ENCODE measurements at places on chromosomes 3 and 15. TPM values are rescaled to one million over a fixed set of nuclear protein-coding genes. Genes with fewer than 3 reads are reported as not detected.

Gene GOLGA8O
- polyA plus RNA-seq: 0.19 TPM

Gene DTWD1
- 47.2 TPM for polyA plus RNA-seq

Gene IQCF5
- polyA plus RNA-seq: not detected

Gene ADGRG7
- 0.20 TPM for polyA plus RNA-seq

Gene CHRFAM7A
- 1.7 TPM for polyA plus RNA-seq

Gene LMAN1L
- polyA plus RNA-seq: not detected

Gene USF3
- 19.9 TPM for polyA plus RNA-seq

Gene SH3BP5
- polyA plus RNA-seq: 62.0 TPM

- DNase-seq: no peak
These were observed 25.1 kb upstream of the CSTA start for GRCh38 chr3:122299872-122300460.

- no peak for DNase-seq
These were observed 238.0 kb downstream of the DOCK3 start for GRCh38 chr3:50912746-50913145.

DNA sequence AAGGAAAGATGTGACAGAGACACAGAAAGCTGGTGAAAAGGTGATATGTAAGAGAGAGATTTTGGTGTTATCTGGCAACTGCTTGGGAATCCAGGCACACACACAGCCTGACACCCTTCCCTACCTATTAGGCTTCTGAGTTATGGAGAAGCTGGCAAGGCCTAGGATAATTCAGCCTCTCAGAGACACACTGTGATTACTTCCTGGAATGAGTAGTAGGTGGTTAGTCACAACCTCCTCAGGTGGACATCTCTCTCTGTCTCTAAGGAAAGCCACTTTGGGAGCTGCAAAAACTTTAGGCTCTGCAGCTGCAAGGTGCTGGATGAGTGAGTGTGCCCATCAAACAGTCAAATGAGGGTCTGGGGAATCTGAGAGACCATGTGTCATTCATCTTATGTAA lies 201.9 kb downstream of the PDCD6IP start:
- no peak for DNase-seq

GRCh38 chr15:93613386-93613785 lies 524.4 kb upstream of the RGMA start:
- DNase-seq: no peak

- no peak for DNase-seq
These were observed 622.8 kb upstream of the AGTR1 start for GRCh38 chr3:148074946-148075345.

DNA sequence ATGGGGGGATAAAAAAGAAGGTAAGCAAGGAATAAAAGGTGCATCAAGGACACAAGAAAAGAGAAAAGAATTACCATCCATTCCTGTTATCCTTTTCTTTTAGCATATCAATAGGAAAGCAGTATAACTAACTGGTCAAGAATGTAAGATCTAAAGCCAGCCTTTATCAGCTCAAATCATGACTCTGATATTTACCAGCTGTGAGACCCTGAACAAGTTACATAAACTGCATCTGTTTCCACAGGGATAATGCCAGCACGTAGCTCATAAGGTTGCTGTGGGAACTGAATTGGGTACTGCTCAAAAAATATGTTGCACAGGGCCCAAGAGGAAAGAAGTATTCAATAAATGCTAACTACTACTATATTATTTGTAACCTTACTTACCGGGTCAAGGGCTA lies 1092.2 kb upstream of the CFAP20DC start:
- DNase-seq: no peak

- no peak for DNase-seq
These were observed 269.3 kb upstream of the ONECUT1 start for GRCh38 chr15:53059273-53060043.

DNA sequence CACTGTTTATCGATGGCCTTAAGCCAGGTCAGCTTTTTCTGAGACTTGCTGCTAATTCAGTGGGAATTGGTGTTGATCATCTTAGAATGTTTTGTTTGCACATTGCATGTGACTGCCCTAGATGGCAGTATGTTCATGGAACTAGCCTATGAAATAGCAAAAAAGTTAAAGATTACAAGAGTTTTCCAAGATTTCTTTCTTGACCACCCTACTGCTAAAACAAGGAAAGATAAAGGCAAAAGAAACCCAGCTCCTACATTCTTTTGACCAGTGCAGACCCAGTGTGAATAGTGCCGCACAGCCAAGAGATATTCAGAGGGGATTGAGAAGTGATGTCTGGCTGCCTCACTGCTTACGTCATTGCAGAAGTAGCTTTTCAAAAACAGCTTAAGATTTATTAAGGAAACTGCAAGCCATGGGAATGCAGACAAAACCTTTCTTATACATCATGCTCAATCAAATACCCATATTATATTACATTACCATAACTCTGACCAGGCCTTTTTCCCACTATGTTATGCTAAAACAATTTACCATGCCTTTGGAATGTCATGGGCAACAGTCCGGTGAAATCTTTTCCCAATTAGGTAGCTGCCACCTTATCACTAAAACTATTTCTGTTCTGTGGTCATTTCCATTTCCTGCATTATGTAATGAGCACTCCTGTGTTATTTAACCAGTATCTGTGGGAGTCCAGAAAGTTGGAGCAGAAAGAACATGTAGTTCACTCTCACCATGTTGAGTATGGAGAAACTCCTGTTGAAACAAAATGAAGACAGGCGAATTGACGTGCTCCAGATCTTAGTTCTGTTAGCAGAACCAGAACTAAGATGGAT lies 6.0 kb downstream of the PHLDB2 start:
- no peak for DNase-seq

DNA sequence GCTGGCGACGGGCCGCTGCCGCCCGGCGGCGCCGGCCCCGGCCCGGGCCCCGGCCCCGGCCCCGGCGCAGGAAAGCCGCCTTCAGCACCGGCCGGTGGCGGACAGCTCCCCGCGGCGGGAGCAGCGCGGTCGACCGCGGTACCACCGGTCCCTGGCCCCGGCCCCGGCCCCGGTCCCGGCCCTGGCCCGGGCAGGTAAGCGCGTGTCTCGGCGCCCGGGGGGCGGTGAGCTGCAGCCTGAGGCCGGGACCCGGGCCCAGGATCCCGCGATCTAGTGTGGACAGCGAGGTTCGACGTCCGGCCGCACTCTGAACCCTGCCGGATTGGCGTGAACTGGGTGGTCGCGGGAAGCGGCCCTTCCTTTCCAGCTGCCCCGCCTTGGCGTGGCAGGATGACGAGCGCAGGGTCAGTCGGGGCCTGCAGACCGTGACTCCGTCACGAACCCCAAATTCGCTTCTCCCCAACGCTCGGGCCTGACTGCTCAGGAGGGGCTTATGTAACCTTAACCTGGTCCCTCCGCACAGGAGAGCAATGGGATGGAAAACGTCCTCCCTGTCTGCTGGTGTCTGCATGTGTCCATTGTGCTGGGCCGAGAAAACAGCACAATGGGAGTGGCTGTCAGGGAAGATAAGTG lies 472 bp downstream of the BSN start:
- DNase-seq: no peak

DNA sequence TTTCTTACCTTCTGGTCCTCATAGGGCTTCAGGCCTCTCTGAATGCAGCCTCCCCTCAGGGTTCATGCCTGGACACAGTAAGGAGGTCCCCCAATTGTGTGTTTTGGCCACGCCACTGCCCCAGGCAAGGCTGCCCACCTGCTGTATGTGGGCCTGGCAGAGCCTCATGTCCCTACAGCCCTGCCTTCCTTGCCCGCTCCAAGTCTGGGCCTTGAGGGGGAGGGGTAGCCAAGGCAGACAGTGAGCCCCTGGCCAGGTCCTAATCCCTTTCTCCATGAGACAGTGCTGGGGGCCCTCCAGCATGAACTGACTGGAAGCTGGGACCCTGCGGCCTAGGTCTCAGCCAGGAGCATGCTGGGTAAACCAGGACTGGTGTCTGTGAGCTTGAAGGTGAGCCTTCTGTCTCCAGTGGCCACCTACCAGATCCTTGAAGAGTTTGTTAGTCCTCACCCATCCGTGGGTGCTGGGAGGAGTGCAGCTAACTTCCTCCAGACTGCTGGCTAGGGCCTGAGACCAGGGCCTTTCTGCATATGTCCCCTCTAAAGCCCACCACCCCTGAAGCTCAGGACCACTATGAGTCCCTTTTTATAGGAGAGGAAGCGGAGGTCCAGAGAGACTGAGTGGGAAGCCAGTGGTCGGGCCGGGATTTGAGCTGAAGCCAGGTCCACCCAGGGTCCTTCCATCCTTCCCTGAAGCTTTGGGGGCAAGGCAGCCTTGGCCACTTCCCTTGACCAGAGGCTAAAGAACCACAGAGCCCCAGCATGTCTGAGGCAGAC lies 8.7 kb downstream of the ZBTB47 start:
- DNase-seq: no peak

DNA sequence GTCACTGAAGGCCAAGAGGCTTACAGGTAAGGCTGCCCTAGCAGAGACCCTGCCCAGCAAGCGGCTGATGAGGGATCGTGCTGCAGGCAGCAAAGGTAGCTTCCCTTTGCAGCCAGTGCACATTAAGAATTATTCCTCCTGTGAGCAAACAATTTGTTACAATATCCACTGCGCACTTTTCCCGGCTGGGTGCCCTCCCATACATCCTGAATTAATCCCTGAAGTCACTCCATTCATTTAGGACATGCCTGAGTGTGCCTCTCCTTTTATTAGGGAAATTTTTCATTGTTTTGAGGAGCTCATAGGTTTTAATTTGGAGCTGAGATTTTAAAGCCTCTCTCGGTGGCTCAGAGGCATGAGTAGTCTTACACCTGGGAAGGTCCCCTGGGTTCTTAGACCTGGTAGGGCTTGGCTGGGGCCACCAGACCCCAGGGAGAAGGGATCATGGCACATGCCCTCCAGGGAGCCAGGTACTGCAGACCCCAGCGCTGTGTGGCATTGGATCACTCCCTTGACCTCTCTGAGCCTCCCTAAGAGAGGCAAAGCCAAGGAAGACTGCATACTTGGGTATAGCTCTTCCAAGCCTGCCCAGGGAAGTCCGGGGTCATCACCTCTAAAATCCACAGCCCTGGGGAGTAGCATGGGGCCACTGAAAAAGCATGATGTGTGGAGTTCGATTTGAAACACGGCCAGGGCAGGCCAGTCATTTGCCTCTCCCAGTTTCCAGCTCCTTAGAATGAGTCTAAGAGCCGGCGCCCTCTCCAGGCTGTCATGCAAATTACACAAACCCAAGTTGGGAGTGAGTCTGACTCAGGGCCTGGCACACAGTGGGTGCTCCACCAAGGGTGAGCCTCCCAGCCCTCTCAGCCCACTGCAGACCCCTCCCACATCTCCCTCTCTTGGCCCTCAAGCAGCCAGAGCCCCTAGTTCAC lies 151.9 kb upstream of the LINGO1 start:
- no peak for DNase-seq

- DNase-seq: no peak
These were observed 41.8 kb upstream of the CCNL1 start for GRCh38 chr3:157201648-157202278.

- DNase-seq: no peak
These were observed 136.1 kb upstream of the RBMS3 start for GRCh38 chr3:29144807-29145206.

DNA sequence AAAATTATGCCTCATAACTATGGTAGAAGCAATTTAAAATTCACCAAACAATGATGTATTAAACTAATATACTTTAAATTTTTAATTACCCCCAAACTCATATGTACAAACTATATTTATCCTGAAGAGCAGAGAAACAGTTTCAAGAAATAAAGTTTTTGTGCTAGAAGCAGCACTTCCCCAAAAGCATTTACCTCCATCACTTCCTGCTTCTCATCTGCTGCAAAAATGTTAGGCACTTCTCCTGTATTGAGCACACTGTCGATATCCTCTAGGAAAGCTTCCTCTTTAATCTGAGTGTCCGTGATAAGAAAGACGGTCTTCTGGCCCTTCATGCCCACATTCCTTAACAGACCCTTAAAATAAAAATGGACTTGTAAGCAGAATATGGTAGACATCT lies 101.5 kb upstream of the ASB14 start:
- no peak for DNase-seq

DNA sequence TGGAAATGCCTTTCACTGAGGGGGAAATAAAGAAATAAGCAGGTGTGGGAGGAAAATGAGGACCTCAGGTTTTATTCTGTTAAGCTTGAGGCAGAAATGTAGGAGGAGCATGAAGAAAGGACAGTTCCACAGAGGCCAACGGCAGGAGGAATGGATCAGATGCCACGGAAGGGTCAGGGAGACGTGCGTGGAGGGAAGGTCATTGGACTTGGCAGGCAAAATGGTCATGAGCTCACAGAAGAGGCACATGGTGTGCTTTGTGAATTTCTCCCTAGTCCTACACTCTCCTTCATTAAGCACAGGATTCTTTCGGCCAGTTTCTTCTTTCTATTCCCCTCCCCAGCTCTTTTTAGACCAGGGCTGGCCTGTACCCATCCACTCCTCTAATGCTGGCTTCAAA lies 32.5 kb upstream of the THSD4 start:
- no peak for DNase-seq

DNA sequence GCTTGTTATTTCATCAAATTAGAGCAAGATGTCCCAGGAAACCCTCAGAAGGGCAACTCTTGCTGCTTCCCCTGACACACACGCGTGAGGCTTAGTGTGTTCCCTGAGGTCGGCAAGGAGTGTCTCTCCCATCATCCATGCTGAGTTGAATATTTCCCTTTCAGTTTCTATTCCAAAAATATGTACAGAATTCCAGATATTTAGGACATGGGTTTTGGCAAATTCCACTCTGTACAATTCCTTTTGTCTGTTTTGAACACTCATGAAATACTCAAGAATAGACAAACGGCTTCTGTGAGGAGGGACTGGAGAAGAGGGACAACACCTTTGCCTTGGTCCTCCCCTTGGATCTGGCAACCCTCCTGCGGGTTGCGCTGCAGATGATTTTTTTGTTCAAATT lies 138.0 kb downstream of the DUT start:
- DNase-seq: no peak

DNA sequence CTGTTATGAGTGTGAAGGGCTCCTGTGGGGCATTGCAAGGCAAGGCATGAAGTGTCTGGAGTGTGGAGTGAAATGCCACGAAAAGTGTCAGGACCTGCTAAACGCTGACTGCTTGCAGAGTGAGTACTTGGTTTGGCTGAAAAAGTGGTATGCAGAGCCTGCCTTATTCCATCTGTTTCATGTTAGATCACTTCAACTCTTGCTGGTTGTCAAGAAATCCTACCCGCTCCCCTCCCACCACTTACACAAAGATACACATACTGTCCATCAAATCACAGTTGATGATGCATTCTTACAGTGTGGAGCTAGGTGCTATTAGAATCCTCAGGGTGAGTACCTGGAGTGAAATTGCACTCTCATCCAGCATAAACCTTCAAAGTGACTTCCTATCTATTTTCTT lies 272.1 kb downstream of the UNC13C start:
- no peak for DNase-seq

- no peak for DNase-seq
These were observed 19.6 kb downstream of the TIMP4 start for GRCh38 chr3:12139111-12139511.

DNA sequence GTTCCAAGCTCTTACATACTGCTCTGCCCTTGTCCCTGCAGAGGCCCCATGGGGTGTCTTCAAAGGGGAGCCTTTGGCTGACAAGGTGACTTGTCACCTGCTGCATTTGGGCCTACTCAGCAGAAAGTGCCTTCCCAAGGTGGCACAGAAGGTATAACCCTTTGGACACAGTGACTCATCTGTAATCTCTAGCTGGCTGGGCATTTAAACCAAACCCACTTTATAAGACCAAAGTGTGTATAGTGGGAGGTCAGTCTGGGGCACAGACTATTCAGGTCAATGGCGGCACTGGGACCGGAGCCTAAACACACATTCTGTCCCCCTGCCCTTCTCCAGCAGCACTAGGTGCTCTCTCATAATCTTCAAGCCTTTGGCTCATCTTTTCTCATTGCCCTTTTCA lies 35.1 kb downstream of the GJD2 start:
- no peak for DNase-seq
